ENCODE measurements at places on chromosomes 16 and 17. TPM values are rescaled to one million over a fixed set of nuclear protein-coding genes. Genes with fewer than 3 reads are reported as not detected.

TMEM11 gene
- 12.9 TPM for total RNA-seq

PLA2G10 gene
- total RNA-seq = not detected

TBC1D3I gene
- not detected for total RNA-seq

CARD14 gene
- total RNA-seq = 0.46 TPM

CFAP97D1 gene
- not detected for total RNA-seq

CACNA1H gene
- total RNA-seq = 24.7 TPM

TP53TG3B gene
- total RNA-seq = not detected

EXOC3L1 gene
- 1.2 TPM for total RNA-seq

IL17C gene
- not detected for total RNA-seq

CORO7 gene
- 29.5 TPM for total RNA-seq

PRAC1 gene
- total RNA-seq = not detected

ZNF469 gene
- 1.4 TPM for total RNA-seq

PRAC2 gene
- not detected for total RNA-seq

MGRN1 gene
- 43.8 TPM for total RNA-seq

ATF7IP2 gene
- 13.6 TPM for total RNA-seq

ZNF267 gene
- 13.8 TPM for total RNA-seq

ASGR2 gene
- total RNA-seq = not detected

ALOX15 gene
- total RNA-seq = not detected

FLYWCH2 gene
- 42.2 TPM for total RNA-seq

HS3ST2 gene
- total RNA-seq = 4.2 TPM

ACSM2A gene
- total RNA-seq = not detected

LPO gene
- total RNA-seq = 0.23 TPM

CD300LB gene
- not detected for total RNA-seq

CACNG4 gene
- total RNA-seq = 69.9 TPM

LPCAT2 gene
- total RNA-seq = 16.1 TPM

PPM1E gene
- total RNA-seq = 81.0 TPM

MT1M gene
- 1.4 TPM for total RNA-seq

FSCN2 gene
- 1.4 TPM for total RNA-seq

SLC35G6 gene
- total RNA-seq = not detected

DBNDD1 gene
- total RNA-seq = 22.4 TPM

GSG1L gene
- total RNA-seq = 14.1 TPM

SOST gene
- total RNA-seq = 0.23 TPM

IKZF3 gene
- total RNA-seq = under 0.01 TPM

KRTAP4-5 gene
- not detected for total RNA-seq

PDE6G gene
- total RNA-seq = not detected

DPEP1 gene
- total RNA-seq = 4.6 TPM

SP2 gene
- total RNA-seq = 0.46 TPM

PTX4 gene
- total RNA-seq = 0.23 TPM

NKD1 gene
- 10.6 TPM for total RNA-seq

NATD1 gene
- total RNA-seq = 1.6 TPM

SLC16A3 gene
- 6.5 TPM for total RNA-seq

CDYL2 gene
- total RNA-seq = 24.9 TPM

ULK2 gene
- total RNA-seq = 154 TPM

C17orf78 gene
- not detected for total RNA-seq

MPO gene
- 3.5 TPM for total RNA-seq

TNS4 gene
- total RNA-seq = not detected

HSD17B1 gene
- total RNA-seq = 0.92 TPM

NUPR1 gene
- total RNA-seq = 0.46 TPM

ZFHX3 gene
- 29.8 TPM for total RNA-seq

CA10 gene
- total RNA-seq = 93.2 TPM

TEKT5 gene
- total RNA-seq = 1.2 TPM

WWP2 gene
- total RNA-seq = 31.4 TPM

ITGAD gene
- total RNA-seq = not detected

RNU2-1 gene
- total RNA-seq = not detected

CCL14 gene
- total RNA-seq = not detected

SKAP1 gene
- 0.92 TPM for total RNA-seq
